Spinal cord (tissue), 10 donors: ENCODE measurements at places on chromosomes 1 and 21. TPM values are rescaled to one million over a fixed set of nuclear protein-coding genes. Genes with fewer than 3 reads are reported as not detected.

GRCh38 chr1:28551381-28551780, 1.5 kb upstream of the TRNAU1AP start:
- H3K27me3 ChIP-seq = no peaks in the 10 kb centered on the region
- no peak overlapping the region for H3K4me3 ChIP-seq
- H3K27ac ChIP-seq = no peak overlapping the region
- DNase-seq = no peak

DNA sequence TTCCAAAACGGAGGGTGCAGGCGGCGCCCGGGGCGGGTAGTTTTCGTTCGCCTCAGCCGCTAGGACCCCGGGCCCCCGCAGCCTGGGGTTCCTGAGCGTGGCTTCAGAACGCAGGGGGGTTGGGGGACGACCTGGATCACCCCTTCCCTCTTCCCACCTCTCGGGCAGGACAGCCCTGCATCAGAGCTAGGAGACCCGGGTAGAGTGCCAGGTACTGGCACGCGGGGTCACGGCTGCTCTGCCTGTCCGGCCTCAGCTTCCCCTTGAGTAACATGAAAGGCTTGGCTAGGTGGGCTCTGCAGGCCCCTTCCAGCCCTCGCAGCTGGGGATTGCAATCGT, 484 bp downstream of the DFFB start:
- H3K36me3 ChIP-seq = peaks cover 15% of the 10 kb centered on the region
- peak overlapping the region; percentile 90 for H3K4me3 ChIP-seq
- H3K27me3 ChIP-seq = no peaks in the 10 kb centered on the region
- H3K4me1 ChIP-seq = peaks cover 38% of the 10 kb centered on the region
- DNase-seq = no peak
- no peak overlapping the region for H3K27ac ChIP-seq

- no peak for DNase-seq
- H3K27me3 ChIP-seq = no peaks in the 10 kb centered on the region
- H3K36me3 ChIP-seq = no peaks in the 10 kb centered on the region
- H3K4me3 ChIP-seq = no peak overlapping the region
These were observed 61.8 kb downstream of the ITPKB start for GRCh38 chr1:226677027-226678020.

- H3K27ac ChIP-seq = no peak overlapping the region
- no peaks in the 10 kb centered on the region for H3K27me3 ChIP-seq
- no peaks in the 10 kb centered on the region for H3K36me3 ChIP-seq
- DNase-seq = no peak
- H3K4me1 ChIP-seq = no peaks in the 10 kb centered on the region
These were observed 46.5 kb upstream of the PRELP start for GRCh38 chr1:203428981-203429599.

- H3K36me3 ChIP-seq = no peaks in the 10 kb centered on the region
- no peaks in the 10 kb centered on the region for H3K27me3 ChIP-seq
- DNase-seq = no peak
- peaks cover 3% of the 10 kb centered on the region for H3K4me1 ChIP-seq
- no peak overlapping the region for H3K27ac ChIP-seq
- no peak overlapping the region for H3K4me3 ChIP-seq
These were observed 37.9 kb downstream of the TGFB2 start for GRCh38 chr1:218383051-218383450.

The SRSF10 gene
- polyA plus RNA-seq = 121 TPM

DNA sequence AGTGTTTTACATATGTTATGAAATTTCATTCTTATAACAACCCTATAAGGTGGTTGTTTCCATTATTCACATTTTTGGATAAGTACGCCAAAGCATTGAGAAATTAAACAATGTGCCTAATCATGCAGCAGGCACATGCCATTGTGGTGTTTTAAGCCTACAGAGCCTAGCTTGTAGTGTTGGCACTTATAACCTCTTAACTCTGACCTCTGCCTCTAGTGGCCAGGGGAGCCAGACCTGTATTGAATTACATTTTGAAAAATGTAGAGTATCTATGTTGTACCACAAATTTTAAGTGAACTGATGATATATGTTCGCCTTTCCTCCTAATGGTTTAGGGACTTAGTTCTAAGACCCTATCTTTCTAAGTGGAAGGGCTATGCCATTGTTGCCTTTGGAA, 61.0 kb downstream of the KCNK2 start:
- no peak overlapping the region for H3K27ac ChIP-seq
- H3K4me3 ChIP-seq = no peak overlapping the region
- H3K36me3 ChIP-seq = no peaks in the 10 kb centered on the region
- no peaks in the 10 kb centered on the region for H3K4me1 ChIP-seq
- DNase-seq = no peak

The AMIGO1 gene
- 18.0 TPM for polyA plus RNA-seq

GRCh38 chr1:108695535-108695934, 3.4 kb downstream of the PRPF38B start:
- H3K27me3 ChIP-seq = no peaks in the 10 kb centered on the region
- H3K4me1 ChIP-seq = peaks cover 3% of the 10 kb centered on the region
- H3K36me3 ChIP-seq = peaks cover 12% of the 10 kb centered on the region
- H3K4me3 ChIP-seq = no peak overlapping the region
- no peak for DNase-seq

GRCh38 chr1:211340622-211341507, 14.2 kb downstream of the TRAF5 start:
- H3K27ac ChIP-seq = no peak overlapping the region
- H3K4me1 ChIP-seq = peaks cover 3% of the 10 kb centered on the region
- no peaks in the 10 kb centered on the region for H3K36me3 ChIP-seq
- no peak overlapping the region for H3K4me3 ChIP-seq
- no peak for DNase-seq

The RNU1-2 gene
- not detected for polyA plus RNA-seq

- peak; percentile 82 for DNase-seq
- no peaks in the 10 kb centered on the region for H3K4me1 ChIP-seq
- no peaks in the 10 kb centered on the region for H3K27me3 ChIP-seq
- no peak overlapping the region for H3K4me3 ChIP-seq
- no peaks in the 10 kb centered on the region for H3K36me3 ChIP-seq
These were observed 46.5 kb upstream of the RNF11 start for GRCh38 chr1:51189421-51190073.

DNA sequence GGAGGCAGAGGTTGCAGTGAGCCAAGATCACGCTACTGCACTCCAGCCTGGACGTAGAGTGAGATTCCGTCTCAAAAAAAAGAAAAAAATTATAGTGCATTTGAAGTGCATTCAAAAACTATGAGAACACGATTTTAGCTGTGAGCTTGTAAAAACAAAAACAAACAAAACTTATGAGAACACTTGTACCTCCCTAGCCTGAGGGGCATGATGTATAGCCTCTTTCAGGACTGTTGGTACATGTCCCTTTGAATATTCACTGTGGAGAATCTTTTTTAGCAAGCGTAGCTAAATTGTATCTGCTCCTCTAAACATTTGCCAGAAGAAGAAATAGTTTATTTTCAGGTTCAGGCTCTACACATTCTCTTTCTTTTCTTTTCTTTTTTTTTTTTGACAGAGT, 9.5 kb upstream of the DEGS1 start:
- no peaks in the 10 kb centered on the region for H3K27me3 ChIP-seq
- no peaks in the 10 kb centered on the region for H3K36me3 ChIP-seq
- H3K4me1 ChIP-seq = peaks cover 5% of the 10 kb centered on the region

The C1orf116 gene
- polyA plus RNA-seq = 0.24 TPM

The C1orf87 gene
- polyA plus RNA-seq = 3.2 TPM

DNA sequence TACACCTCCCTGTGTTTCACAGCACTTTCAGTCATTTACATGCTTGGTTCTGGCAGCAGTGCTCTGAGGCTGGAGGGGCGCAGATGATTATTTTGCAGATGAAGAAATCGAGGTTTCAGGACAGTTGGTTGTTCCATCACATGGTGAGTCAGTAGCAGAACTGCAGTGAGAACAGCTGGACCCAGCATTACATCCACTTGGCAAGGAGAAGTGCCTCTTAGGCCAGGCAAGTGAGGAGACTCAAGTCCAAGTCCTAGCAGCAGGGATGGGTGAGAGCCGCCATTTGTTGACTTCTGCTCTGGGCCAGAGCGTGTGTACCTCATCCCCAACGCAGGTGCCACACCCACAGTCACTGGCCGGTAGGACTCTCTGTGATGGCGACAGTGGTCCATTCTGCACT, 26.8 kb upstream of the EPHA8 start:
- H3K27ac ChIP-seq = no peak overlapping the region
- H3K4me1 ChIP-seq = peaks cover 13% of the 10 kb centered on the region
- no peaks in the 10 kb centered on the region for H3K27me3 ChIP-seq
- H3K36me3 ChIP-seq = no peaks in the 10 kb centered on the region
- no peak for DNase-seq
- no peak overlapping the region for H3K4me3 ChIP-seq

GRCh38 chr1:16119926-16120325, 35.9 kb downstream of the EPHA2 start:
- DNase-seq = no peak
- peaks cover 45% of the 10 kb centered on the region for H3K4me1 ChIP-seq
- no peaks in the 10 kb centered on the region for H3K27me3 ChIP-seq
- no peak overlapping the region for H3K27ac ChIP-seq

GRCh38 chr1:10867914-10868598, 71.6 kb upstream of the CASZ1 start:
- H3K27ac ChIP-seq = no peak overlapping the region
- DNase-seq = peak; percentile 71
- H3K4me1 ChIP-seq = peaks cover 39% of the 10 kb centered on the region
- no peaks in the 10 kb centered on the region for H3K36me3 ChIP-seq

DNA sequence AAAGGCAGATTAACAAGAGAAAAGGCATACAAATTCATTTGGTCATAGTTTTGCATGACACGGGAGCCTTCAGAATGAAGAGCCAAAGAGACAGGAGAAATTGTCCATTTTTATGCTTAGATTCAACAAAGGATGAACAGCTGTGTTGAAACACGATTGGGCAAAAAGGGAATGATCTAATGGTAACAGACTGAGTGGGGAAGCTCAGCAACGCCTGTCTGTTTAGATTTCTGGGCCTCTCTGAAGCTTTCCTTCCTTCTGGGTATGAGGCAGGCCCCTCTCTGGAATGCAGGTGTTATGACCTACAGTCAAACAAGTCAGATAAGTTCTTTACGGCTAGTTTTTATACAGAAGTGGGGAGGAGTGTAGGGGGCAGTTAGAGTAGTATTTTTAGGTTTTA, 154.6 kb downstream of the RGS7 start:
- no peak overlapping the region for H3K27ac ChIP-seq
- no peak for DNase-seq
- no peaks in the 10 kb centered on the region for H3K4me1 ChIP-seq
- no peak overlapping the region for H3K4me3 ChIP-seq

The FAM151A gene
- 0.22 TPM for polyA plus RNA-seq

DNA sequence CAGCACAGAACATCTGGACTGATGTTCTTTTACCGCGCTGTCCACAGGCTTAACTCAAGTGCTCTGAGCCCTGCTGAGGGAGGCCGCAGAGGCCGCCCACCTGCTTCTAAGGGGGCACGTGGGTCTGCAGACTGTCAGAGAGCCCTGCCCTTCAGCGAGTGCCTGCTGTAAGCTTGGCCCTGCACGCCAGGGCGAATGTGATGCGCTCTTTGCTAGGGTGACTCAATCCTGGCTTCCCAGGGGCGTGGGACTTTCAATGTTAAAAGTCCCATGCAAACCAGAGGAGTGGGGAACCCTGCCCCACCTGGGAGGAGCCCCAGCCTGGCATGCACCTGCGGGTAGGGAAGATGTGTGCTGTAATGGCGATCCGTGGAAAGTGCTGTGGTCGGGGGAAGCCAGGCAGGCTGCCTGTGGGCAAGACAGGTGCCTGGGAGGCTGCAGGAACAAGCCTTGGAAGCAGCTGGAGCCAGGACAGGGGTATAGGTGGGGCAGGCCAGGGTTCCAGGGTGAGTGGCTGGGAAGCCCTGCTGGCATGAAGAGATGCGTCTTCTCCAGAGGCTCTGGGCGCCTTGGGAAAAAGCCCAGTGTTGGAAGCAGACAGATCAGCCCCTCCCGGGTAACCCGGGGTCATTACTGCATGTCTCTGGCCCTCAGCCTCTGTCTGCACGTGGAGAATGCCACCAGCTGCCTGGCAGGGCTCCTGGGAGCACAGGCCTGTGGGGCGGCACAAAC, 594 bp upstream of the PANK4 start:
- peaks cover 24% of the 10 kb centered on the region for H3K36me3 ChIP-seq
- H3K27ac ChIP-seq = peak overlapping the region; percentile 79
- H3K4me1 ChIP-seq = peaks cover 73% of the 10 kb centered on the region
- no peak for DNase-seq

The GJB3 gene
- not detected for polyA plus RNA-seq

GRCh38 chr1:232793944-232794343, 11.3 kb upstream of the MAP10 start:
- H3K4me3 ChIP-seq = no peak overlapping the region
- no peaks in the 10 kb centered on the region for H3K36me3 ChIP-seq
- no peaks in the 10 kb centered on the region for H3K4me1 ChIP-seq
- DNase-seq = no peak

- no peak for DNase-seq
- peaks cover 43% of the 10 kb centered on the region for H3K4me1 ChIP-seq
- no peaks in the 10 kb centered on the region for H3K36me3 ChIP-seq
- no peaks in the 10 kb centered on the region for H3K27me3 ChIP-seq
- H3K27ac ChIP-seq = no peak overlapping the region
These were observed 56.1 kb upstream of the F3 start for GRCh38 chr1:94597701-94598100.

DNA sequence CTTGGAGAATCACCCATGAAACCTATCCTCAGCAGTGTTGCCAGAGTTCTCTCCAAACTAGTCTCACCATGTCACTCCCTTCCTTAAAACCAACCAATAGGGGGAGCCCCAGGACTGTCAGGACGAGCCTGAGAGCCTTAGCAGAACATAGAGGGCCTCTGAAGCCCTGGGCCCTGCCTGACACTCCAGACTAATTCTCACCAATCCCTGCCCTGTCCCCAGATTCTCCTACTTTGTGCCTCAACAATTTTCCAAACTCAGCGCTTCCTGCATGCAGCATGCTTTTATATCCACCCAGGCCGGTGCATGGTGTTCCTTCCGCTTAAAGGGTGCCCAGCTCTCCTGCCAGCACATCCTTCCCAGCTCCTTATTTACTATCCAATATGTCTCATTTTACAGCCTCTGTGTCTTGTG, 42.7 kb downstream of the HSD3B1 start:
- no peak overlapping the region for H3K27ac ChIP-seq
- H3K4me3 ChIP-seq = no peak overlapping the region
- no peaks in the 10 kb centered on the region for H3K27me3 ChIP-seq
- no peaks in the 10 kb centered on the region for H3K36me3 ChIP-seq
- H3K4me1 ChIP-seq = peaks cover 4% of the 10 kb centered on the region
- DNase-seq = peak; percentile 81

- H3K36me3 ChIP-seq = peaks cover 7% of the 10 kb centered on the region
- H3K27ac ChIP-seq = no peak overlapping the region
- no peak overlapping the region for H3K4me3 ChIP-seq
- H3K4me1 ChIP-seq = no peaks in the 10 kb centered on the region
- no peaks in the 10 kb centered on the region for H3K27me3 ChIP-seq
- no peak for DNase-seq
These were observed 73.1 kb upstream of the DYNLT5 start for GRCh38 chr1:66679140-66679539.

GRCh38 chr1:11132563-11133293, 33.1 kb upstream of the EXOSC10 start:
- DNase-seq = no peak
- H3K27me3 ChIP-seq = no peaks in the 10 kb centered on the region
- no peak overlapping the region for H3K27ac ChIP-seq
- no peak overlapping the region for H3K4me3 ChIP-seq
- peaks cover 8% of the 10 kb centered on the region for H3K4me1 ChIP-seq
